SW 1271 (cell line): ENCODE measurements at places on chromosomes 2 and 18.

- no peak for DNase-seq
These were observed 35.4 kb upstream of the CCDC93 start for GRCh38 chr2:118049140-118049815.

GRCh38 chr2:122433123-122433754 is 677.8 kb downstream of the TSN start:
- DNase-seq, result no peak

DNA sequence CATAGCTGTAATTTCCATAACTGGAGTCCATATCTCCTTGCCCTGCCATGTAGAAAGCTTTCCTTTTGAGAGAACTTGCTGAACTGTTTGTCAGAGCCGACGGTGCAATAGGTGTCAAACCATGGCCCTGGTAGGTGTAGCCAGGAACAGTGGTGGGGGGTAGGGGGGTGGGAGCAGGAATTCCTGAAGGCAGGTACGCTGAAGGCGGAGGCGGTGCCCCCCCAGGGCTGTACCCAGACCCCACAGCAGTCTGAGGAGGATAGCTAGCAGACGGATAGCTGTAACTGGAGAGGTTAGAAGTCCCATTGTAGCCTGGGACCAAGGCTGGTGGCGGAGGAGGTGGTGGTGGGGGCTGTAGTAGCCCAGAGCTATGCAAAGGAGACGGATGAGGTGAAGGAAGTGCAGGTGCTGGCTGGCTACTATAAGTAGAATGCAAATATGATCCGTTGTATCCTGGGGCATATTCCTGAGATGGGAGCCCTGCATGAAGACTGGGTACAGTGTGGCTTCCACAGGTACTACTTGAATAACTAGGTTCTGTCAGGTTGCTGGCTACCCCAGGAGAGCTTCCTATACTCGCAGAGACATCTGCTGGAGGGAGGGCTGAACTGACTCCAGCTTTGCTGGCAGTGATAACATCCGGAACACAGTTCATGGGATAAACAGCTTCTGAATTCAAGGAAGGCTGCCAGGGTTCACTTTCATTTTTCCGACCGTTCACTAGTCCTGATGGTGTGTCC is 124.8 kb downstream of the FIGN start:
- DNase-seq, result no peak

GRCh38 chr2:12313445-12314126 is 403.1 kb upstream of the TRIB2 start:
- no peak for DNase-seq

DNA sequence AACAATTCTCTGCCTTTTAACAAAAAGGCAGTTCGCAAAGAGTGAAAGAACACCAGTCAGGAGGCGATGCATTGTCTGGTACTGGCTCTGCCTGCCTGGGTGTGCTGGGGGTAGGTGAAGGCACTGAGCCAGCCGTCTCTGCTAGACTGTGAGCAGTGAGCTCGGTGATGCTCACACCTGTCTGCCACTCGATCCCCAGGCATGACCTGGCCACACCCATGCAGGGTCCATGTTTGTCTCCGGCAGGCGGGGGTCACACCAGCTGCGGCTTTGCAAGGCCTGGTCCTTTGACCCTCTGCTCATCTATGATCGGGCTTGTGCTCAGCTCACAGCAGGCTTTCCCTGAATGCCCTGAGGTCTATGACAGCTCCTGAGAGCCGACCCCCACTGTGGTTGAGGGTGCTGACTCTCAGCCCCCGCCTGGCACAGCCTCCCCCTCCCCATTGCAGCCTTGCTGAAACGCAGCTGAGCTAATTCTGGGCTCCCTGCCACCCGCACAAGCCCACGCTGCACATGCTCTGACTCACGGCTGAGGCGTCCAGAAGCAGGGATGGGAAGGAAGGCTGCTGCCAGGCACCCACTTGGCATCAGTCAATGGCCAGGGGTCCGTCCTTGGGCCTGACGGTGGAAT is 23.7 kb downstream of the CRACDL start:
- no peak for DNase-seq

DNA sequence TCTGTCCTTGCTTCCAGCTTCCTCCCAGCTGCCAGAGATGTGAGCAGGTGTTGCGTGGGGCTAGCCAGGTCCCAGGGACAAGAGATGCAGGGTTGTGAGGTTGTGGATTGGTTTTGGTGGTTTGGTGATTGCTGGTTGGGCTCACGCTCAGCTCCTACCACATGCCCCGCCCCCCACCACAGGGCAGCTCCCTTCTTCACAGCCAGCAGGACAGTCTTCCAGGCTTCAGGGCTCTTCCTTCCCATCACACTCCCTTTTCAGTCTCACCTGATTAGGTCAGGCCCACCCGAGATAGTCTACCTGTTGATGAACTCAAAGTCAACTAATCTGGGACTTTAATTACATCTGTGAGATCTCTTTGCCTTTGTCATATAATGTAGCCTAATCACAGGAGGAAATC is 52.0 kb upstream of the GLI2 start:
- no peak for DNase-seq

- no peak for DNase-seq
These were observed 1723.5 kb upstream of the LRRTM1 start for GRCh38 chr2:82027921-82028615.

DNA sequence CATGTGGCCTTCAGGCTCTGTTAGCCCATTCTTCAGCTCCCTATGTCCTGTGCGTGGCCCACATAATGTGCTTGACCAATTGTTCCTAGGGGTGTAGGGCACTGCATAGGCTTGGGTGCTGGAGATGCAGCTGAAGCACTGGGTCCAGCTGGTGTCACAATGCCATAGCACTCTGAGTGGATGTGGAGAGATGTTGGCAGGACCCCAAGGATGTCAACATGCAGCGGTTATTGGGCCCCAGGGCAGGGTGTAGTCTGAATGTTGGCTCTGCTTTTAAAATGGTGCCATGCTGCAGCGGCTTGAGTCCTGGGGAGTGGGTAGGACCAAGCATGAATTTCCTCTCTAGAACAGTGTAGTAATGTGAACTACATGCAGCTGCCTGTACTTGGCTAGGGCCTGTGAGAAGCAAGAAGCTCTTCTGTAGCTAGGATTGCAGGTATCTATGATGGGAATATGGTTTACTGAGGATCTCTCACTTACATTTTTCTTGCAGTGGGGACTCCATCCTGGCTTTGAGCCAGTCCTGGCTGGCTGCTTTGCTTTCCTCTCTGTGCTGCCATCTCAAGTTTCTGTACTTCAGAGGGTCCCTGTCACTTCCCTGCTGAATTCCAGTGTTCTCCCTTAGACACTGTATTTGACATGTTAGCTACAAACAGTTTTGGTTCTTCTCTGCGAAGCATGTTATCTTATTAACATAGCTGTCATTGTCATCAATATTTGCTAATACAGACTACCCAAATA is 148.4 kb downstream of the CSRNP3 start:
- DNase-seq, result no peak

GRCh38 chr2:20668451-20668850 is 1.5 kb downstream of the GDF7 start:
- no peak for DNase-seq

DNA sequence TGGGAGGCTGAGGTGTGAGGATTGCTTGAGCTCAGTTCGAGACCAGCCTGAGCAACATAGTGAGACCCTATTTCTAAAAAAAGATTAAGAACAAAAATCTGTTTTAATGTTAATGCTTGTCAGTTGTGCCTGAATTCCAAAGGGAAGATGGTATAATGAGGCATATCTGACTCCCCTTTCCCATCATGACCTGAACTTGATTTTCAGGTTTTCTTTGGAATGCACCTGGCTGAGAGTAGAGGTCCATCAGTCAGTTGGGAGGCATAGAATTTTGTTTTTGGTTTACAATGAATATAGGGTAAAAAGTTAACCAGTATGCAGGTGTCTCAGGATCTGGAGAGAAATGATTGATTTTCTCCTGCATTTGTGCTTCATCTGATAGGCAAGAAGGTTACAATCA is 20.4 kb downstream of the RPIA start:
- no peak for DNase-seq

DNA sequence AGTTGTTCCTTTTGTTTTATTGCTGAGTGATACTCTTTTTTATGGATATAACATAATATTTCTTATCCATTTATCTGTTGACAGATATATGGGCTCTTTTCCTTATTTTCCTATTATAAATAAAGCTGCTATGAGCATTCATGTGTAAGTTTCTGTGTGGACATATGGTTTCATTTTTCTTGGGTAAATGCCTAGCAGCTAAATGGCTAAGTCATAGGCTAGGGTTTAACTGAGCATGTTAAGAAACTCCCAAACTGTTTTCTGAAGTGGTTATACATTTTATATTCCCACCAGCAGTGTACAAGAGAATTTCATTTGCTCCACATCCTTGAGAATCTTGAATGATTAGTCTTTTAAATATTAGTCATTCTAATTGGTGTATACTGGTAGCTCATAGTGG is 786.6 kb upstream of the CDH2 start:
- DNase-seq, result no peak

DNA sequence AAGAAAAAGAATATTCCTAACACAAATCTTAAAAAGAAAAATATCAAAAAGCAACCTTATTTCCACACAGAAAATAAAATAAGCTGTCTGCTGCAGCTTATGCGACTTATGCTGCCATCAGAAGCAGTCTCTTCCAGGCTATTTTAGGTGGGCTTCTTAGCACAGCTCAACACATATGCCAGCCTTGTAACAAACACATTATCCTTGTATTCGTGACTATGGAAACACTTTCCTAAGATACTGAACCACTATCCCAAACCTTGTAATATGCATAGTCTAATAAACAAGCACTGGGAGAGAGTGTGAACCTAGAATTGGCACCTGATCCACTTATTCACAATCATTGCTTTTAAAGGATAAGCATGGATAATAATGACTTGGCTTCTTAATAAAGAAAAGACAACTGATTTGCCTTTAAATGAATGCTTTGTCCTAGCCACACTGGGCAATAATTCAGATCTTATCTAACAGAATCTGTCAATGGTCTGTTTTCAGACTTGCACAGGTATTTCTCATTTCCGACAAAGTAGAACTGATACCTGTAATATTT is 40.0 kb upstream of the RNU4ATAC start:
- no peak for DNase-seq

- DNase-seq, result no peak
These were observed 107.0 kb downstream of the NAB1 start for GRCh38 chr2:190755772-190756415.

DNA sequence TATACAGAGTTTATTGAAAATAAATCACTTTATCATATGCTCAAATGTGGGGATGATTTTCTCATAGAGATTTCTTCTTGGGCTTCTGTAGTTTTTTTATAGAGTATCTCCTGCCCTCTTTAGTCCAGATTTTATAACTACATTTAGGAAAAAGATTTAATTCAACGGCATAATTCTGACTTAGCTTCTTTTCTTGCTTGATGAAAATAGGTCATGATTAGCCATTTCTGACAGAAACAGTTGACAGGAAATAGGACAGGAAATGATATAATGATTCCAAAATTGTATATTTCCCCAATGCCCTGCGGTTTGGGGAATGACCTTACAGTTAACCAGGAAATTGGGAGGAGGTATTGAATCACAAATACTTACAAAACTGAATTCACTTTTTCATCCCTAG is 1531.9 kb upstream of the ACVR2A start:
- DNase-seq, result peak; percentile 50

DNA sequence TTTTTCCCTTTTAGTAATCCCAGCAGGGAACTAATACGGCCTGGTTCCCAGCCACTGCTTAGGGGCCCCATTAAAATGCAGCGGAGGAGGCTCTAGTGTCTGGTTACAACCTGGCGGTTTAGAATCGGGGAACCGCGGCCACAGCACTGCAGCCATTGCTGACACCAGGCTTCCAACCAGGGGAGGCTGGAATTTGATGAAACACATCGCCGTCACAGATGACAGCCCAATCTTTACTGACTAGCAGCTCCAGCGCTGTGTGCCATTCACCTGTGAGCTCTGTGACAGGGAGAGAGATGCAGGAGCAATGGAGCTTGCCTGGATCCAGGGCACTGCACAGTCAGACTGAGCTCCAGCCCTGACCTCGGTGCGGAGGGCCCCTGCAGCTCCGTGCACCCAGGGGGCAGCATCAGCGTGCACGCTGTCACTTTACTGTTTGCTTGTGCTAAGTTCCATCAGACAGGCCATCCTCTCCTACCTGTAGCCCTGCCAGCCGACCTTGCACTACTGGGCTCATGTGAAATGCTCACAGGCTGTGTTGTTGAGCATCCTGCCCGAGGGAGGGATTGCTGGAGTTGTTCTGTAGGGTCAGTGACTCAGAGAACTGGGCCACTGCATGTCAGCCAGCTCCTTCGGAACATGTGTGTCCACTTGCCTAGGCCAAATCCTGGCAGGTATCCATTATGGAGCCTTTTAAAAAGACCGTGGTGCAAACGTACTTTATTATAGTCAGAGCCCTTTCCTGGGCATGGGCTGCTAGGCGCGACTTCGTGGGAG is 203.5 kb downstream of the SEPTIN10 start:
- DNase-seq, result no peak

DNA sequence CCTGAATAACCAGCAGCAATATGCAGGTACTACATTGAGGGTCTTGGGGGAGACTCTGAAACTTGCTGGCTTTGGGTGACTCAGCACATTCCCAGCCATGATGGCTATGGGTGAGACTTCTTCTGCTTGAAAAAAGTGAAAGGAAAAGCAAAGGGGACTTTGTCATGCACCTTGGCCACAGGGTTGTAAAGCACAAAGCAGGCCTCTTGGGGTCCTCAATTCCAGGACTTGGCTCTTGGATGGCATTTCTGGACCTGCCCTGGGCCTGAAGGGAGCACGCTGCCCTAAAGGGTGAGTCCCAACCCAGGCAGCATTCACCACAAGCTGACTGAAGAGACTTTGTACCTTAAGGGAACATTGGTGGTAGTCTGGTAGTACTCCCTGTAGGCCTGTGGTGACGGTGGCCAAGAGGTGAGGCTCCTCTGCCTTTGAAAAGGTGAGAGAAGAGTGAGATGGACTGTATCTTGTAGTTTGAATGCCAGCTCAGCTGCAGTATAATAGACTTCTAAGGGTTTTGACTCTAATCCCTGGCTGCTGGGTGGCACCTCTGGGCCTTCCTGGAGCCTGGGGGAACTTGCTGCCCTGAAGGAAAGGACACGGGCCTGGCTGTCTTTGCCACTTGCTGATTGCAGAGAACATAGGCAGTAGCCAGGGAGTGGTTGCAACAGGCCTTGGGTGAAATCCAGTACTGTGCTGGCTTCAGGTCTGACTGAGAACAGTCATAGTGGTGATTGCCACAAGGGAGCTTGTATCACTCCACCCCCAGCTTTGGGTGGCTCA is 36.5 kb upstream of the CYTIP start:
- DNase-seq, result no peak

- no peak for DNase-seq
These were observed 110.5 kb upstream of the TACR1 start for GRCh38 chr2:75309596-75310463.

GRCh38 chr2:1945819-1946218 is 201.5 kb upstream of the PXDN start:
- no peak for DNase-seq

- no peak for DNase-seq
These were observed 54.3 kb downstream of the NEB start for GRCh38 chr2:151679994-151680393.

DNA sequence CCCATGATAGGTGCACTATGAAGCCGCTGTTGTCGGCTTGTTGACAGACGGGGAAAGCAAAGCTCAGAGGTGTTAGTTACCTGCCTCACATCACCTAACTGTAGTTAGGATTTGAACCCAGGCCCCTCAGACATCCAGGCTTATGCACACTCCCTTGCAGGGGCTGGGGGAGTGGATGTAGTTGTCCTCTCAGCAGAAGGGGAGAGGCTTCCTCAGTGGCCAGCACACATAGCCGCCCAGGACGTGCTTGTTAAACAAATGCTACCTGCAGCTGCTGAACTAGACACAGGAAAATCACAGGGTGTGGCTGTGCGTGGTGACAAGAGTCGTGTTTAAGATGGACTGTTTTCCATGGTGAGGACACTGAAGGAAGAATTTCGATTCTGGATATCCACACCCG is 39.2 kb downstream of the GREB1 start:
- DNase-seq, result no peak
